Bronchial smooth muscle cell (primary cell): ENCODE measurements at places on chromosomes 2 and 18. TPM values are rescaled to one million over a fixed set of nuclear protein-coding genes. Genes with fewer than 3 reads are reported as not detected.

Gene DSEL
- total RNA-seq = 35.7 and 74.9 TPM in 2 replicates

Gene ARHGEF4
- 2.2 and 5.2 TPM in 2 replicates for total RNA-seq

Gene CRYGC
- not detected in 2 replicates for total RNA-seq

Gene FOXI3
- total RNA-seq = not detected in 2 replicates

Gene TXNDC2
- total RNA-seq = 0.16 TPM in 1 of 2 replicates, not detected in the other

Gene GPN1
- 24.9 and 33.0 TPM in 2 replicates for total RNA-seq

Gene COL3A1
- 2,857 and 3,691 TPM in 2 replicates for total RNA-seq

Gene KYNU
- 1.6 and 13.2 TPM in 2 replicates for total RNA-seq

Gene SATB2
- 28.8 and 42.9 TPM in 2 replicates for total RNA-seq

Gene MPP4
- total RNA-seq = 0.43 and 0.79 TPM in 2 replicates

Gene TMEM247
- not detected in 2 replicates for total RNA-seq

Gene HOXD13
- total RNA-seq = not detected in 2 replicates

Gene SH3BP4
- 21.6 and 22.8 TPM in 2 replicates for total RNA-seq

Gene CYS1
- 3.2 and 5.0 TPM in 2 replicates for total RNA-seq

Gene ZCCHC2
- total RNA-seq = 2.4 and 4.7 TPM in 2 replicates

Gene PRSS56
- total RNA-seq = not detected in 2 replicates

Gene NT5C1B
- total RNA-seq = not detected in 2 replicates

Gene ESPNL
- total RNA-seq = 0.60 and 2.7 TPM in 2 replicates

Gene SNX17
- total RNA-seq = 121 and 127 TPM in 2 replicates

Gene IL37
- total RNA-seq = not detected in 2 replicates

Gene HOXD8
- not detected in 2 replicates for total RNA-seq

Gene GPR17
- not detected in 2 replicates for total RNA-seq

Gene DNAJC5G
- total RNA-seq = not detected in 2 replicates

Gene PHOSPHO2
- total RNA-seq = 1.4 TPM in 2 replicates

Gene OTX1
- total RNA-seq = under 0.01 and 0.32 TPM in 2 replicates

Gene SALL3
- not detected in 2 replicates for total RNA-seq

Gene AKAIN1
- not detected in 2 replicates for total RNA-seq

Gene VWA3B
- 0.16 and 0.17 TPM in 2 replicates for total RNA-seq

Gene APCDD1
- total RNA-seq = not detected in 2 replicates

Gene ASNSD1
- 47.9 and 51.1 TPM in 2 replicates for total RNA-seq

Gene MTERF4
- 36.6 and 58.6 TPM in 2 replicates for total RNA-seq

Gene AGXT
- not detected in 2 replicates for total RNA-seq

Gene REG1B
- not detected in 2 replicates for total RNA-seq

Gene CCDC195
- 0.26 TPM in 1 of 2 replicates, not detected in the other for total RNA-seq

Gene CAPN14
- 0.16 and 0.17 TPM in 2 replicates for total RNA-seq

Gene TP53I3
- total RNA-seq = 55.4 and 99.1 TPM in 2 replicates

Gene STPG4
- total RNA-seq = 0.16 TPM in 1 of 2 replicates, not detected in the other

Gene RTKN
- 17.8 and 18.1 TPM in 2 replicates for total RNA-seq

Gene LHCGR
- total RNA-seq = not detected in 2 replicates

Gene SERPINB7
- total RNA-seq = 0.79 TPM in 1 of 2 replicates, not detected in the other

Gene MEX3C
- 23.8 and 24.9 TPM in 2 replicates for total RNA-seq

Gene ASXL3
- under 0.01 and 0.69 TPM in 2 replicates for total RNA-seq

Gene FER1L5
- total RNA-seq = 1.1 and 1.4 TPM in 2 replicates

Gene MLPH
- total RNA-seq = 2.8 and 5.4 TPM in 2 replicates

Gene TXNL1
- total RNA-seq = 16.9 and 31.4 TPM in 2 replicates

Gene EHD3
- total RNA-seq = 12.8 and 16.9 TPM in 2 replicates

Gene BOLL
- not detected in 2 replicates for total RNA-seq

Gene RMC1
- 19.5 and 24.7 TPM in 2 replicates for total RNA-seq

Gene RAD51AP2
- total RNA-seq = not detected in 2 replicates
